ENCODE measurements at places on chromosomes 1 and 21.

DNA sequence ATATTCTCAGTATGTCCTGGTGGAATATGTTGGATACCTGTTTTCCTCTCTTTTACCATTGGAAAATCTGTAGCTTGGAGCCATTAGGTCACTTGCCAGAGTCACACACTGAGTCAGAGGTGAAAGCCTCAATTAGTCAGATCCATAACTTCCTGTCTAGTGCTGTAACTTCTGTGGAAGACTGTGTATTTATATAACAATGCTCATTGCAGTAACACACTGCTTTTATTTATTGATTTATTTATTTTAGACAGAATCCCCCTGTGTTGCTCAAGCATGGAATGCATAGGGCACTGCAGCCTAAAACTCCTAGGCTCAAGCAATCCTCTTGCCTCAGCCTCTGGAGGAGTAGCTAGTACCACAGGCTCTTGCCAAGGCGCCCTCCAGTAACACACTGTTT lies 1.3 kb upstream of the DOCK7 start:
- H3K4me1 ChIP-seq: peaks cover 13% of the 10 kb centered on the region
- H3K27me3 ChIP-seq: no peaks in the 10 kb centered on the region
- ATAC-seq: peak; percentile 77
- peak overlapping the region; percentile 88 for H3K4me3 ChIP-seq
- H3K36me3 ChIP-seq: no peaks in the 10 kb centered on the region

DNA sequence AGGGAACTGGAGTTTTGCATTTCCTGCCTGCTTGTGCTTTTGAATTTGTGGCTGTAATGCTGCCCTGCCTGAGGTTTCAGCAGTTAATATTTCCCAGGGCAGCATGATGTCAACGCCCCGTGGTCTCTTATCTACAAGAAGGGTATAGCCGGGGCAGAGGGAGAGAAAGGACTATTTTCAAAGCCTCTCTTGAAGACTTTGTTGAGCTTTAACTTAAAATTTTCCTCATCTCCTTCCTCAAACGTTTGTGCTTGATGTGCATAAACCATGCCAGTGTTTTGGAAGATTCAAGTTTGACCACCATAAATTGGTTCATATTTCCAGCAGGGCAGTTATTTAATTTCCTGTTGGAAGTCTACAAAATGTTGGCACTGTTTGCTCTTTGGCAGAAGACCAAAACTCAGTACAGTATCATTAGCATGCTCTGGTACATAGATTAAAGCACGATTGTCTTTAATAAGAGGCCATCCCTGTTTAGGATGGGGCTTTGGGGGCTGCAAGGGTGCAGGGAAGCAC lies 43.4 kb downstream of the ROR1 start:
- H3K4me3 ChIP-seq: no peak overlapping the region
- no peaks in the 10 kb centered on the region for H3K36me3 ChIP-seq
- ATAC-seq: no peak
- H3K27me3 ChIP-seq: peaks cover 7% of the 10 kb centered on the region
- H3K27ac ChIP-seq: no peak overlapping the region

- H3K27ac ChIP-seq: peak overlapping the region; percentile 70
- ATAC-seq: peak; percentile 4
- H3K4me1 ChIP-seq: peaks cover 27% of the 10 kb centered on the region
- H3K36me3 ChIP-seq: no peaks in the 10 kb centered on the region
Observed at GRCh38 chr1:206506405-206507283, 687 bp upstream of the RASSF5 start.

DNA sequence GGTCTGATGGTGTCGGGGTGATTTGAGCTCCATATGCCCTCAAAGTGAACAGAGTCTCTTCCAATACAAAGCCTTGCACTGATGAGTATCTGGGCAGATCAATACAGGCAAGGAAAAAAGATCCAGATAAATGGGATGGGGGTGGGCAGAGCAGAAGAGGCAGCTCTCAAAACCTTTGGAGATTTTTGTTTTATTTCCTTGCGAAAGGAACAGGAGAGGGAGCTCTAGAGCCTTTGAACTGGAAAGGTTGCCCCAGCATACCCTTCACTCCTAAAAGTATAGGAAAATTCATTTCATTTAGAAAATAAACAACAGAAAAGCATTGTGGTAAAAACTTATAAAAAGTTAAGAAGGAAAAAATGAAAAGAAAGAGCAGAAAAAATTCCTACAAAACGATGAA lies 31.4 kb upstream of the OLIG2 start:
- no peaks in the 10 kb centered on the region for H3K4me1 ChIP-seq
- peaks cover 31% of the 10 kb centered on the region for H3K27me3 ChIP-seq
- no peaks in the 10 kb centered on the region for H3K36me3 ChIP-seq
- no peak overlapping the region for H3K4me3 ChIP-seq
- ATAC-seq: no peak

- no peaks in the 10 kb centered on the region for H3K36me3 ChIP-seq
- H3K4me1 ChIP-seq: no peaks in the 10 kb centered on the region
- no peak overlapping the region for H3K4me3 ChIP-seq
- H3K27me3 ChIP-seq: peaks cover 7% of the 10 kb centered on the region
Observed at GRCh38 chr1:68421350-68421749, 28.4 kb downstream of the RPE65 start.

- no peak overlapping the region for H3K4me3 ChIP-seq
- no peak overlapping the region for H3K27ac ChIP-seq
- peaks cover 13% of the 10 kb centered on the region for H3K27me3 ChIP-seq
- ATAC-seq: no peak
- H3K36me3 ChIP-seq: no peaks in the 10 kb centered on the region
- H3K4me1 ChIP-seq: peaks cover 8% of the 10 kb centered on the region
Observed at GRCh38 chr1:200907611-200908097, 13.0 kb downstream of the INAVA start.

DNA sequence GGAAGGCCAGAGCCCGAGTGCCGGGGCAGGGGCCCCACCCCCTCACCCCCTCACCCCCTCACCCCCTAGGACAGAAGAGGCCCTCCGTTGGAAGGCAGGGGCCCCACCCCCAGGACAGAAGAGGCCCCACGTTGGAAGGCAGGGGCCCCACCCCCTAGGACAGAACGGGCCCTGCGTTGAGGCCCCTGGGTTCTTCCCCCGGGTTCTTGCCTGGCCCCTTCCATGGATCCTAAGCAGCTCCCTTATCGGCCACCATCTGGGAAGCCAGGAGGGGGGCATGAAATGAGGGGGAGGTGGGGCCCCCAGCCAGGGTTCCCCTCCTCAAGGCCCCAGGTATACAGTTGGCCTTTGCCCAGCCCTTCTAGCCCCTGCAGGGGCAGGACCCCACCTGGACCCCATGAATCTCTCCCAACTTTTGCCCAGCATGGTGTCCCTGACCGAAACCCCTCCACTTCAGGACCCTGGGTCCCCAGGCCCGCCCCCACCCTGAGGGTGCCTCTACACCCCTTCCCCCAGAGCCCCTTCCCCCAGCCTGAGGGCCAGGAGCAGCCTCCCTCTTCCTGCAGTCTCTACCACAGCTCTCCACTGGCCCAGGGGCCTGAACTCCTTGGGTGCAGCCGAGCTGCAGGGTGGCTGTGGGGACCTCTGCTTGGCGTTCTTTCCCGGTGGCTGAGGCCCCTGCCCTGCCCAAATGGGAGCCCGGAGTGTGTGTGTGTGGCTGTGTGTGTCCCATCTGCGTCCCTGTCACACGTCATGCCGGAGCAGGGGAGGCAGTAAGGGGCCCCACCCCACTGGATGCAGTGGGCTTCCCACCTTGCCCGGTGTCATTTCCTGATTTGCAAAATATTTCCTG lies 4.3 kb upstream of the VWA1 start:
- peaks cover 10% of the 10 kb centered on the region for H3K27me3 ChIP-seq
- no peaks in the 10 kb centered on the region for H3K4me1 ChIP-seq
- no peaks in the 10 kb centered on the region for H3K36me3 ChIP-seq
- no peak for ATAC-seq

DNA sequence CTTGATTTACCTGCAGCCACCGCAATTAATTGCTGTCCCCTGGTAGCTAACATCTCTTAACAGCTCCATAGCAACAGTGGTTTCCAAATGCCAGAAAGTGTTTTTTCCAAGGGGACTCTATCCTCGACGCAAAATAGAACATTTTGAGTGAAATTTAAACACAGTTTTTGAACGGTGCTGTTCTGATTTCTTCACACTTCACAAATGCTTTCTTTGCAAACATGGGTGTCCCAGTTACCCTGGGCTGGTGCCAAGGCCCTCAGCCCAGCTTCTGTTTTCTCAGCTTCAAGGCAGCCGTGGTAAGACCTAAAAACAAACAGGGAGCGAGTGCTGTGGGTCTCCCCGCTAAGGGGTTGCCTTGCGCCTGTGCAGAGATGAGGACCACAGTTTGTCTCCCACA lies 147.3 kb upstream of the VAMP3 start:
- peaks cover 46% of the 10 kb centered on the region for H3K27me3 ChIP-seq
- H3K4me1 ChIP-seq: no peaks in the 10 kb centered on the region
- H3K36me3 ChIP-seq: no peaks in the 10 kb centered on the region
- no peak overlapping the region for H3K27ac ChIP-seq
- ATAC-seq: no peak

GRCh38 chr1:33893147-33893830 lies 29.4 kb downstream of the HMGB4 start:
- no peak for ATAC-seq
- no peaks in the 10 kb centered on the region for H3K36me3 ChIP-seq
- H3K27me3 ChIP-seq: peaks cover 8% of the 10 kb centered on the region
- H3K27ac ChIP-seq: no peak overlapping the region
- no peaks in the 10 kb centered on the region for H3K4me1 ChIP-seq
- H3K4me3 ChIP-seq: no peak overlapping the region

- peak overlapping the region; percentile 70 for H3K4me3 ChIP-seq
- no peak for ATAC-seq
- H3K27me3 ChIP-seq: no peaks in the 10 kb centered on the region
- peak overlapping the region; percentile 96 for H3K27ac ChIP-seq
- peaks cover 41% of the 10 kb centered on the region for H3K4me1 ChIP-seq
Observed at GRCh38 chr1:9904596-9904995, 5.5 kb downstream of the CTNNBIP1 start.

- peaks cover 19% of the 10 kb centered on the region for H3K27me3 ChIP-seq
- no peak for ATAC-seq
- H3K27ac ChIP-seq: no peak overlapping the region
- H3K4me3 ChIP-seq: no peak overlapping the region
Observed at GRCh38 chr1:94101613-94102525, 19.1 kb downstream of the ABCA4 start.

DNA sequence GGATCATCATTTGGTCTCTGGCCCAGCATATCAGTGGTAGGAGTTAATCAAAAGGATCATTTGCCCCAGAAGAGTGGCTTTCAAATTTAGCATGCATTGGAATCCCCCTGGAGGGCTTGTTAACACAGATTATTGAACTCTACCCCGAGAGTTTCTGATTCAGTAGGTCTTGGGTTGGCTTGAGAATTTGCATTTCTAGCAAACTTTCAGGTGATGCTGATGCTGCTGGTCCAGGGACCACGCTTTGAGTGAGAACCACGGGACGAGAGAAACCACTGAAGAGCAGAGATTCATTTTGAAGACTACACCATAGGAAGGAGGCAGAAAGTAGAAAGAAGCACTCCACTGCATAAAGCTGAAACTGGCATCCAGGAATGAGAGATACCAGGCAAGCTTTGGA lies 81.3 kb upstream of the DUSP10 start:
- H3K4me3 ChIP-seq: no peak overlapping the region
- no peaks in the 10 kb centered on the region for H3K36me3 ChIP-seq
